Esophagus squamous epithelium (tissue), 5 donors: ENCODE measurements at places on chromosomes 5 and 9.

DNA sequence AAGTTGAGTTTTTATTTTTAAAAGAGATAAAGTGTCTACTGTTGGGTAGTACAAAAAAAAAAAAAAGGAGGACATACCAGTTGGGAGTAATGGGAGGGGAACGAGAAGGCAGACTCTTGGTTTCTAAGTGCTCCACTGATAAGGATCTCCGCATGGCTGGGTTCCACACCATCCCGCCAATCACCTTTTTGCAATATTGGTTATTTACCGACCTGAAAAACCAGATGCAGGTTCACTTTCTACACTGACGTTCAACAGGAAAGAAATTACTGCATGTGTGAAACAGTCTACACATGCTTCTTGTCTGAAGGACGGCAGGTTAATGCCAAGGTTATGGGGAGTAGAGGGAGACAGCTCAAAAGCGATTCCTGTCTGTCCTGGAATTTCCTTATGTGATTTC is 75.5 kb downstream of the PTPN3 start:
- DNase-seq: no peak

- no peak for DNase-seq
These were observed 65.3 kb upstream of the PPP1R26 start for GRCh38 chr9:135414293-135414692.

GRCh38 chr9:121075251-121076036 is 689 bp downstream of the CNTRL start:
- no peak for DNase-seq

DNA sequence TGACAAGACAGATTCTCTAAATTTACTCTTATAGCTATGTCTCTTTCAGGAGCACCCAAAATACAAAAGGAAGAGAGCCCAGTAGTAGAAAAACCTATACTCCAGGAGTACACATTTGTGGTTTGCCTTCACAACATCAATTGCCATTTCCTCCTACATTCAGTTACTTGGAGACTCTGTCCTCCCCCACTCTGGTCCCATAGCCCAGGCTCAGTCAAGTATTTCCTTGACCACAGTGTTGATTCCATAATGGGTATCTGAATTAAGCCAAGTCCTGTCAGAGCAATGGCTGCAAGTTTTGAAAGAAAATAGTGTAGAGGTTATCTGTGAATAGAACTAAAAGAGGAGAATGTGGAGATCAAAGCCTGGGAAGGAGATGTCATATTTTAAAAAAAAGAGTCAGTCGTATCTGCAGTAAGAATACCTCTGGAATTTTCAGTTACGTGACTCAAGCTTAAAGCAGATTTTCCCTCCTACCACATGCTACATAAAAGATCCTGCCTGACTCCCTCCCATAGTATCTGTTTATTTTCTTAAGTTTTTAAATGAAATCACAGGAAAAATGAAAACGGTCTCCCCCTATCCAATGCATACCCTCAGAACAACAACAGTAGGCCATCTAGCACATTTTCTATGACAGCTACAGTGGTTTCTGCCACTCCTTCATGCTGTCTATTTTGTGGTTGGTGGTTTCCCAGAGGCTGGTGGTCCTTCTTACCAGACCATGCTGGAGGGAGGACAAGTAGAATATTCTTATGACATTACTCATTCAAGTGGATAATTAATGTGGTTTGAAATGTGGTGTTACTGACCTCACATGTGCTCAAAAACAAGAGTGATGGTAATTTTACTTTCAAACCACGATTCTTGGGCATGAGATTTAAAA is 249.7 kb upstream of the TMEM161B start:
- no peak for DNase-seq

- no peak for DNase-seq
These were observed 50.8 kb downstream of the KCNN2 start for GRCh38 chr5:114412510-114413171.

GRCh38 chr5:95919658-95920057 is 42.0 kb downstream of the ELL2 start:
- no peak for DNase-seq

DNA sequence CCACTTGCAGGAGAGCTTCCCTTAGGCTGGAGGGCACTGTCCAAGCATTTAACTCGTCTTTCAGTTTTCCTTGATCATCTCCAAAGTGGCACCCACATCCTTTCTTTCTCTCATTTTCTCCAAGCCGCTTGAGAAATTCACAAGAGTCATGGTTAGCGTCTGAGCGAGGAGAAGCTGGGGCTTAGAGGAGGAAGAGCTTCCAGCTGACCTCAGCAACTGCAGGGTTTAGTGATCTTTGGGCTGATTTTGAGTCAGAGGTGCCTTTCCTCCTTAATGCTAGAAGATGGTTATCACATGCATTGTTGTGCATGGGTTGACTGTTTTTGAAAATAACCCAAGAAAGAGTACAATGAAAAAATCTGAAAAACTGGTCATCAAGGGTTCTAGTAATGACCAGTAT is 134.7 kb downstream of the GADD45G start:
- DNase-seq: no peak

GRCh38 chr5:13536933-13537332 is 407.6 kb downstream of the DNAH5 start:
- no peak for DNase-seq

DNA sequence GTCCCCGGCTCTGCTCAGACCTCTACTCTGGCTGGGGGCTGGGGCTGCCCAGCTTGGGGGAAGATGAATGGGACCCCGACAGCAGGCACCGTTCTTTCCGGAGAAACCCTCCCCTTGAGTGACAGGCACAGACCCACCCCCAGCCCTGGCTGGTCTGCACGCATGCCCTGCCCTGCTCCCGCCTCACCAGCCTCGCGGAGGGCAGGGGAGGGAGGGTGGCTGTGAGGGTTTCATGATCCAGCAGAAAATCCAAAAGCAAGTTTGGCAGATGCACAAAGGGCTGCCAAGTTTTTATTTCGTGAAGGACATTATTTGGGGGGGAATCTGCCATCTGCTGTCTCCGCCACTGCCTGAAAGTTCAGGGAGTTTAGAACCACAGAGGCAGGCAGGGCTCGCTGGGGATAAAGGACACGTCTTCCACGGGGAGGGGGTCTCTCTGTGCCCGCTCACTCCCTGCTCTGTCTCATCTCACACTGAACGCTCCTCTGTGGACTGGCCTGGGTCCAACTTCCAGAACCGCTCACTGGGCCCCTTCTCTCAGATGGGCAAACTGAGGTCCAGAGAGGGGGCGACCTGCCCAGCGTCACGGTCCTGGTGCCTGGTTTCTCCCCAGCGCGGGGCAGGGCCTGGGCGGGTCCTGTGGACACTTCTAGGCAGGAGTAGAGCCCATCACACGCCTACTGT is 92.9 kb downstream of the RXRA start:
- no peak for DNase-seq

GRCh38 chr5:93209476-93209875 is 371.5 kb downstream of the NR2F1-AS1 start:
- no peak for DNase-seq

GRCh38 chr5:107668154-107669095 is 2.3 kb downstream of the EFNA5 start:
- no peak for DNase-seq

DNA sequence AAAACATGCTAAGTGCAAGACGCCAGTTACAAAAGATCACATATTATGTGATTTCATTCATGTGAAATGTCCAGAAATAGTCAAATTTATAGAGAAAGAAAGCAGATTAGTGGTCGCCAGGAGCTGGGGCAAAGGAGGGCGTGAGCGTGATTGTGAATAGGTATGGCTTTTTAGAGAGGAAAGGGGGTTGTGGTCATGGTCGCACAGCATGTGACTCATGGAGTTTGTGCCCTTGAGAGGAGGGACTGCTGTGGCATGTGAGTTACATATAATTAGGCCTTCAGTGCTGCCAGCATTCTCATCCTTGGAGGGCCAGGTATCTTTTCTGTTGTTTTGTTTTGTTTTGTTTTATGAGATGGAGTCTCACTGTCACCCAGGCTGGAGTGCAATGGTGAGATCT is 21.2 kb upstream of the MARCHF6 start:
- no peak for DNase-seq

DNA sequence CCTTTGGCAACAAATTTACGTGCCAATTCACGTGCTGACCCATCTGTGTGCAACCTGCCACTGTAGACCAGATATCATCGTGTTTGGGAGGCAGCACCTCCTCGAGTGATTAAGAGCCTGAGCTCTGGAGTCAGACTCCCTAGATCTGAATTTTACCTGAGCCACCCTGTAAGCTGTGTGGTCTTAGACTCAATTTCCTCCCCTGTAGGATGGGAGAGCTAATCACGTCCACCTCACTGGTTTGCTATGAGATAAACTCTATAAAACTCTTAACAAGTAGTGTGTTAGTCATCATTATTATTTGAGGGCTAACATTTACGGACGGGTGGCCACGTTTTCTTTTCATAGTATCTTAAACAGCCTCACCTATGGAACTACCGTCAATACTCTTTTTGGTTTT is 220.0 kb upstream of the ADAMTSL1 start:
- no peak for DNase-seq
